ENCODE measurements at places on chromosomes 6 and 20.

GRCh38 chr20:37299718-37300528 lies 10.5 kb downstream of the MANBAL start:
- DNase-seq = no peak

- DNase-seq = no peak
Measured at GRCh38 chr20:2330090-2330695, 34.4 kb downstream of the TGM3 start.

DNA sequence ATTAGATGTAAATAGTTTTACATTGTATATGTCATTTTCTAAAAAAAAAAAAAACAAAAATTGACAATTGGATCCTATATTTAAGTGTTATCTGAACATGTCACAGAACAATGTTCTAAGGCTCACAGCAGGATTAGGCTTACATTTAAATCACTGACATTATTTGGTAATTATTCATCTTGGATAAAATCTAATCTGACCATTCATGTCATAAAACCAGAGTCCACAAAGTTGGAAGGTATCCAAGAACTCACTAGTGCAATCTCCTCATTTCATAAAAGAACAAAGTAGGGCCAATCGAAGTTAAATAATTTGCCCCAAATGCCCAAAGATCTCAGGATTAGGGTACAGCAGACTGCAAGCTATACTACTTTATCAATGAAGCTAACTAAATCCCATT lies 73.0 kb downstream of the PDSS2 start:
- DNase-seq = no peak

- DNase-seq = no peak
Measured at GRCh38 chr6:157079771-157080170, 243.5 kb downstream of the TMEM242 start.

DNA sequence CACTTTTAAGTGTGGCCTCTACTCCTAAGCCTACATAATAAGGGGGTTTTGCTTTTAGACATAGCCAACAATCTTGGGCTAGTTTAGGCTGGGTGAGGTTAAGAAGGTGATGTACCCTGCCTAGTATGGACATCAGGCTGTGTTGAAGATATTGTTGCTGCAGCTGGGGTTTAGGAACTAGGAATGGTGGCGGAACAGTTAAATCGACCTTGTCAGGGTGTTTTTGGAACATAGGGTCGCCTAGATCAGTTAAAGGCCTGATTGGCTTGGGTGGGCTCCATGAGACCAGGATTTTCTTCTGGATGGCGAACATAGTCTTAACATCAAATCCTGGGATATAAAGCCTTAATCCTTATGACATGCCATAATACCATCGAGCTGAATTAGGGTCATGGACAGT lies 156.1 kb downstream of the TRIM27 start:
- DNase-seq = no peak

DNA sequence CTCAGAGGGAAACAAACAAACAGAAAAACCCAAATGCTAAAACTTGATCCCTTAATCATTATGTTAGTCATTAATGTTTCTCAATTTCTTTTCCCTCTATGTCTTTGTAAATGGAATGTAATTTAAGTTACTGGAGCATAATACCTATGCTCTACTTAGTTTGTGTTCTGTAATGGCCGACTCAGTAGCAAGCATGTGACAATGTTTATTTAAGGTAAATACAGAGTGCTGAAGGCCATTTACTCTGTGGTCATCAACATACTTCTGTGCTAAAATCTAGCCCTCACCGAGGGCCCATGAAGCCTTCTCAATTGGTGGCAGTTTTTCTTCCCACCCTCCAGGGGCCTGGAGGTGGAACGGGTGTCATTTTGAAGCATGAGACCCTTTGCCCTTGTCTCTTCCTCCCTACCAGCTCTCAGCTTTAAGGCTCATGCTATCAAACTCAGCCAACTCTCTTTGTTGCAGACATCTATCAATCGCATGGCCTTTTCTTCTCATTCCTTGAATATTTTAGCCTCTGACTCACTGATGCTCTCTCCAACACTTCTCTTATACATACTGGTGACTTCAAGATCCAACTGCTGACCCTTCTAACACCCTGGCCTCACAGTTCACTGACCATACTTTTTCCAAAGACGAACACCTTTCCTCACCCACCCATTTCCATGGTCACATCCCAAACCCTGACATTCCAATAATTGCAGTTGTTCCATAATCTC lies 48.2 kb downstream of the STX7 start:
- no peak for DNase-seq
